ENCODE measurements at places on chromosomes 4 and X.

DNA sequence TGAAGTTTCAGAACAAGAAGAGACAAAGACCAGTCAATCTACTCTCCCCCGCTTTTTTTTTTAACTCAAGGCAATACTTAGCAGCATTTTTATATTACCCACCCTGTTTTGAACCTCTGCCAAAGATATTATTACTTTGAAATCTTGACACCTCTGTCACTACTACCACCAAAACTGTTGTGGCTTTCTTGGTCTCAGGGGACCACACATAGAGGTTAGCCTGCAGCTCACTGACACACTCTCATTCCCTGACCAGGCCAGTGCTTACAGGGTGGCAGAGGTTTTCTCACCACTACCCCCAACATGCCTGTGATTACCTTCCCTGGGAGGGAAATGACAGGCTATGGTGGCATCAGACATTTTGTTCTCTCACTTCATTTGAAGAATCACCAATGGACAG lies 137.4 kb upstream of the STIM2 start:
- DNase-seq, result no peak

- no peak for DNase-seq
These were observed 411.9 kb downstream of the GPAT3 start for GRCh38 chr4:83947830-83948193.

GRCh38 chrX:97471071-97471470 lies 587.4 kb downstream of the RPA4 start:
- no peak for DNase-seq

DNA sequence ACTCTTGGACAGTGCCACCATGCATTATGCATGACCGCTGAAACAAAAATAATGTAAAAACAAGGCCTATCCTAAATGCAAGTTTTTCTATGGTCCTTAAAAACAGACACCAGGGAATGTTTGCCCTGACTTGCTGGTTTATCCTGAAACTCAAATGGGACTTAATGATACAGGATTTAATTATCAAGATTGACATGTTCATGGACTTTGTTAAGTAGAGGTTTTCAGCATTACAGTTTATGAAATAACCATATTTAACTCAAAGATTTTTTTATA lies 1.3 kb downstream of the NFKB1 start:
- no peak for DNase-seq

DNA sequence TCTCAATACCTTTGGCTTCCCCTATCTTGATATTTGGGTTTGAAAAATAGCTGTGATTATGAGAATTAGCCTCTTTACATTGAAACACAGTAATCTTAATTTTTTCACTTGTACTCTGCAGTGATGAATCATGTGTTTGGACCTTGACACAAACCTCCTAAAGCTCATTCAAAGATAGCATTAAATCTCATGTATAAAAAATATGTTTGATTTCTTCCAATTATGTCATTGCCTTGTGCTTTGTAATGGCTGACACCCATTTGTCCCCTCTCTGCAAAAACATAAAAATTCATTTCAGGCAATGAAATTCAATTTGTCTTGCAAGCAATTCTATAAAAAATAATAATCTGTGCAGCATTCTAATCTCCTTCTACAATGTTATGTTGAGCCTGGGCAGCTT lies 422.4 kb upstream of the BOD1L1 start:
- no peak for DNase-seq

DNA sequence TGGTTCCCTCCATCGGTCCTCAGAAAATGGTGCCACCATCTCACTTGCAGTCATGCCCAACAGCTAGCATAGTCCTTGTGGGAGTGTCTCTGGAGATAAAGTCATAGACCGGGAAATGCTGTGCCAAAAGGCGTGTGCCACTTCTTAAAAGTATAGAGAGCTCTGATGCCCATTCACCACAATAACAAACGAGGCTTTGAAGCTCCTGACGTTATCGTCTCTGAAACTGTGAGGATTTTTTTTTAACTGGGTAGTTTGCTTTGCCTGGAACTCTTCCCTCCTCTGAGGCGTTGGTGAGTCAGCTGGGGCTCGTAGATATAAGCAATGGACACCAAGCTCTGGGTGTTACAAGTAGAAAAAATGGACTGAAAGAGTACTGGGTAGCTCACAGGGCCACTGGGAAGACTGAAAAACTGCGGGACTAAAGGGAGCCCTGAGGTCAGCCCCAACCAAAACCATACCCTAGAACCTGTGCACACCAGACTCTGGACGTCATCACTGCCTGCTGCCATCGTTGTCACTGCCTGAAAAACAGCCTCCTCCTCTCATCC lies 89.4 kb upstream of the TRIM2 start:
- DNase-seq, result peak; percentile 48
